Pulmonary artery endothelial cell (primary cell): ENCODE measurements at places on chromosomes 12 and 14. TPM values are rescaled to one million over a fixed set of nuclear protein-coding genes. Genes with fewer than 3 reads are reported as not detected.

FAIM2 gene
- not detected in 2 replicates for total RNA-seq

SYCP3 gene
- under 0.01 and 0.18 TPM in 2 replicates for total RNA-seq

C14orf39 gene
- 0.26 TPM in 1 of 2 replicates, not detected in the other for total RNA-seq

GLS2 gene
- 0.26 and 0.28 TPM in 2 replicates for total RNA-seq

RIPK3 gene
- 3.7 and 3.9 TPM in 2 replicates for total RNA-seq

C14orf132 gene
- 1.3 and 2.6 TPM in 2 replicates for total RNA-seq

GPD1 gene
- not detected in 2 replicates for total RNA-seq

FIGNL2 gene
- total RNA-seq = 0.18 and 0.53 TPM in 2 replicates

ACIN1 gene
- total RNA-seq = 62.8 and 98.6 TPM in 2 replicates

ALX1 gene
- total RNA-seq = not detected in 2 replicates
